DMS 273 treated with DMSO at 0.1 percent for 48 hours (cell line): ENCODE measurements at places on chromosomes 5 and 9.

GRCh38 chr5:168706655-168707069, 127.5 kb upstream of the PANK3 start:
- DNase-seq, result no peak

GRCh38 chr5:17225520-17225919, 8.1 kb downstream of the BASP1 start:
- no peak for DNase-seq

DNA sequence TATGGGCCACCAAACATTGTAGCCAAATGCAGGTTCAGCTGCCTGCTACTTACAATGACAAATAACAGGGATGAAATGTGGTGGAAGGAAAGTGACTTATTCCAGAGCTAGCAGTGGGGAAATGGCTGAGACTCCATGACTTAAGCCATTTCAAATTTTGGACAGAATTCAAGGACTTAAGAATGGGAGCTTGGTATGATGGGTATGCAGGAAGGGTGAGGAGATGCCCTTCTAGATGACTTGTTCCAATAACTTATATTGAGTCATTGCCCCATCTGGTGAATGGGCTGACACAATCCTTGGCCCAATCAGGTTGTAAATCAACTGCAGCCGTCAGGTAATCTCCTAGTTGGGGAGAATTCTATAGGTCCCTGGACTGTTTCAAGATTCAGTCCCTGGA, 230.7 kb upstream of the SGCD start:
- no peak for DNase-seq

DNA sequence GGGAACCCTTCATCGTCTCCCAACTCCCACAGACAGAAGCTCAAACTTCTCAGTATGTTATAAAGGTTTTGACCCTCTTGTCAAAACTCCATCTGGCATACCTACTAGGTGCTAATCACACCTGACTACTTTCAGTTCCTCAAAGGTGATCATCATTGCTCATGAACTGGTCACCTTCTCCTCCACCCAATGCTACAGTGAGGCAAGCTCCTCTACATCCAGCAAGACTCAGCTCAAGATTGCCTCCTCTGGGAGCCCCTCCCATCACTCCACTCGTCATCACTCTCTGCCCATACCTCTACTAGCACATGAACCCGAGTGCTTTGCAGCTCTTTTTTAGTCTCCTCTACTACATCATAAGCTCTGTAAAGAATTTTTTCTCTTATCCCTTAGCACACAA, 102.4 kb downstream of the LPAR1 start:
- no peak for DNase-seq

DNA sequence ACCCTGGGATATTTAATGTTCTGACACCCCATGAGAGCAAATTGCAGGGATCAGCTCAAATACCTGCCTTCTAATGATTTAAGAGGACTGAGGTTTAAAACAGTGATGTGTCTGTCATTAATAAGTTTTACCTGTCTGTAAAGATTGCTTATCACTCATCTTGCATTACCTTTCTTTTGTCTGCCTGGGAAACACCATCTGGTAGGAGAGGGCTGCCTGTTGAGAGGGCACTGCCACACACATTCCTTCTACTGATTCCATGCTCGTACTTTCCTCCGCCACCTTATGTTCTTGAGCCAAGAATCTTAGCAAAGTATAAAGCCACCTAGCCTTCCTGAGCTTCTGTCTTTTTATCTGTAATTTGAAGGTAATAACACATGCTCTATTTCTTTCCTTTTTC, 118.6 kb downstream of the KCTD16 start:
- no peak for DNase-seq

GRCh38 chr9:111566234-111566633, 33.2 kb downstream of the PTGR1 start:
- DNase-seq, result no peak

DNA sequence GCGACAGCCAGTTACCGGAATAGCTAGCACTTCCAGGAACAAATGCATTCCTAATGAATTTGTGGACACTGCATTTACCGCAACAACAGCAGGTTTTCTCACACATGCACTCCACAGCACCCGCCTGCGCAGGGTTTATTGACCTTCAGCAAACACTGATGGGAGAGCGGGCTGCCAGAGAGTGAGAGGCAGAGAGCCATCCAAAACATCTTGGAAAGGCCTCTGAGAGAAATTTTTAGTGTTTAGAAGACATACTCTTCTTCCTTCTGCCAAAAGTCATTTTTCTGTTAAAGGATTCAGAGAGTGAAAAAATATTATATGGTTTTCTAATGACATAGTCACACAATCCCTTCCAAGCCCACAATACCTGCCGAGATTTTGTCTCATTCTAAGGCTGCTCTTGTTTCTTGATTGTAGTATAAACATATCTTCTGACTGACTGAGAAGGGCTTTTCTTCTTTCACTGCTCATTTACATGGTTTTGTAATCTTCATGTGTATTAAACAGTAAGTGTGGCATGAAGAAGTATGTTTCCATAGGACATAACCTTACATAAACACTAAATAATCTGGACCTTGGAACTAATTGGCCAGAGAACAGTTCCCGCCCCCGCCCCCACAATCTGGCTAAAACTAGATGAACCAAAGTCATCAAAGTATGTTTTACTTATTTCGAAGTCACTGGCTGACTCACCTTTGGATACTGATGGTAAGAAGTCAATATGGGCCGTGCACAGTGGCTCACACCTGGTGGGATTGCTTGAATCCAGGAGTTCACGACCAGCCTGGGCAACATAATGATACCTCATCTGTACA, 432.5 kb upstream of the MEF2C start:
- DNase-seq, result no peak

DNA sequence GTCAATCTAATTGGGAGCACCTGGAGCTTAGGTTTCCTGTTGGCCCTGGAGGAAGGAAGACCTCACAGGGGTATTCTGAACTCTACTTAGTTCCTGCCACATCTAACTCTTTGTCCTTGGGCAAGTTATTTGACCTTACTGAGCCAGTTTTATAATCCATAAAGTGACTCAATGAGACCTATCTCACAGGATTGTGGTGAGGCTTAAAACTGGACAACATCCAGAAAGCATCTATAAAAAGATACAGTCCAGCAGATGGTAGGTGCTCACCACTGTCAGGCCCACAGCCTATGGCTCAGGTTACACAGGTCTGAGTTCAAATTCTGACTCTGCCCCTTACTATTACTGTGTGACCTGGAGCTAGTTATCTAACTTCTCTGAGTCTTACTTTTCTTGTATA, 23.3 kb downstream of the KCNV2 start:
- DNase-seq, result no peak

GRCh38 chr5:154178661-154179060, 11.9 kb upstream of the GALNT10 start:
- DNase-seq, result no peak

DNA sequence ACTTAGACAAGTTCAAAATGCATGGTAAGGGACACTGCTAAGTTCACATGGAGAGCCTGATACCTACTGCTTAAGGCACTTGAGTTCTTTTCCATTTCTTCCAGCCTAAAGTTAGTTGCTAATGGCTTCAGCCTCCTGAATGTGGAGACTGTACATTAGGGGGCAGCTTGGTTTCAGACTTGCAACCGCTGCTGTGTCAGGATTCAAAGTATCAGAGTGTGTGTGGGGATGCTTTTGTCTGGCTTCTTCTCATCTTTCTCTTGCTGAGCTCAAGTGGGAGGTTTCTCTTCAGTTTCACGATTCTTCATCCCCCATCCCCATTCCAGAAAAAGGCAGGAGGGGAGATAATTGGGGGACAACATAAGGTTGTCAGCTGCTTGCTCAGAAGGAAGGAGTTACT, 49.4 kb downstream of the ATP10B start:
- DNase-seq, result no peak

GRCh38 chr9:82820186-82820585, 242.8 kb downstream of the RASEF start:
- DNase-seq, result no peak

- DNase-seq, result no peak
Measured at GRCh38 chr5:101260857-101261256, 357.8 kb upstream of the ST8SIA4 start.
